HCEC 1CT (cell line): ENCODE measurements at places on chromosomes 6 and 20.

GRCh38 chr6:63640062-63640461, 4.5 kb downstream of the PHF3 start:
- DNase-seq, result peak; percentile 88

DNA sequence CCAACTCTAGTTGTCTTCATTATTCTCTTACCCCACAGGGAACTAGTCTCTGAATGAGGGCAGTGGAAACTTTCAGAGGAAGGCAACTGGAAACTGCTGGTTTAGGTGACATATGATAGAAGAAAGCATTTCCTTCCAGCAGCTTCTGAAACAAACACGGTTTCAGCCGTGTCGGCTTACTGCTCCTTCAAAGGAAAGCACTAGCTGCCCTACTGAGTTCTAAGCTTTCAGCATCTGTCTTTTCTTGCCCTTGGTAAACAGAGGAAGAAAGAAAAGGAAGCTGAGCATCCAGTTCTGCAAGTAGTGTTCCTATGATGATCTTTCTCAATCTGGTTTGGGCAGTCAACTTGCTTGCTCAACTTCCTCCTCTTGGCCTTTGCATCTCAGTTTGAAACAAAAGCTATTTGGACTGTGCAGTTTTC, 117.5 kb upstream of the CEP85L start:
- DNase-seq, result no peak

DNA sequence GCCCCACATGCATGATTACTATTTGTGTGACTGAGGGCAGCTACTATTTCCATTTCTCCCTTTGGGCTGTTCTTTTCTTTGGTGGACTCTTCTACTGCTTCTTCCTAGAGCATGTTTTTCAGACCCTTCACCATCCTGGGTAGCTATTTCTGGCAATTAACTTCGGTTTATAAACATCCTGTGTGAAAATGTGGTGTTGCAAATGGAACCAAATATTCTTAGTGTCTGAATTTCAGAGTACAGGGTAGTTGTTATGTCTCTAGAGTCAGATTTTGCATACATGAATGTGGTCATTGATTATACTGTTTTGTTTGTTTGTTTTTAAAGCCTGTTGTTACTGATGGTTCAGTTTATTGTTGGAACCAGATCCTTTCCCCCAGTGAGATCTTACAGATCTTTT, 49.7 kb downstream of the PROKR2 start:
- no peak for DNase-seq

- DNase-seq, result no peak
These were observed 8.9 kb upstream of the QKI start for GRCh38 chr6:163405412-163406309.

DNA sequence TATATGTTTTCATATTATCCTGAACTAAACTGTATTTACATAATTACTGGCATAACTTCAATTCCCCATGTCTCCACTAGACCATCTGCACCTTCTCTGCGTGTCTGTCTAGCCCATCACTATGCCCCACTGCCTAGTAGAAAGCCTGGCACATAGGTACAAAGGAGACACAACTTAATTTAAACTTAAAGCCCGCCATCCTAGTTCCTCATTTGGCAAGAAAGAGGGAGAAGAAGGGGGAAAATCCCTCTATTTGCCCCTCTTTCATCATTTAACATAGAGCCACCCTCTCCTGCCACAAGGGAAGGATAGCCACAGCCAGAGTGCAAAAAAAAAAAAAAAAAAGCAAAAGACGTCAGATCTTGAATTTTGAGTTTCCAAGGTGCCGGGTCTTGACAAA, 1.8 kb downstream of the PKIG start:
- DNase-seq, result no peak

- DNase-seq, result no peak
These were observed 33.4 kb downstream of the PRDM1 start for GRCh38 chr6:106119546-106119945.

GRCh38 chr6:36387440-36388303, at the start of gene ETV7:
TSS of gene ETV7 (minus strand) at chr6:36387669. CDS start at chr6:36387541, 128 bp downstream.
- no peak for DNase-seq

- no peak for DNase-seq
These were observed 23.7 kb downstream of the TRMT11 start for GRCh38 chr6:126010040-126010439.

DNA sequence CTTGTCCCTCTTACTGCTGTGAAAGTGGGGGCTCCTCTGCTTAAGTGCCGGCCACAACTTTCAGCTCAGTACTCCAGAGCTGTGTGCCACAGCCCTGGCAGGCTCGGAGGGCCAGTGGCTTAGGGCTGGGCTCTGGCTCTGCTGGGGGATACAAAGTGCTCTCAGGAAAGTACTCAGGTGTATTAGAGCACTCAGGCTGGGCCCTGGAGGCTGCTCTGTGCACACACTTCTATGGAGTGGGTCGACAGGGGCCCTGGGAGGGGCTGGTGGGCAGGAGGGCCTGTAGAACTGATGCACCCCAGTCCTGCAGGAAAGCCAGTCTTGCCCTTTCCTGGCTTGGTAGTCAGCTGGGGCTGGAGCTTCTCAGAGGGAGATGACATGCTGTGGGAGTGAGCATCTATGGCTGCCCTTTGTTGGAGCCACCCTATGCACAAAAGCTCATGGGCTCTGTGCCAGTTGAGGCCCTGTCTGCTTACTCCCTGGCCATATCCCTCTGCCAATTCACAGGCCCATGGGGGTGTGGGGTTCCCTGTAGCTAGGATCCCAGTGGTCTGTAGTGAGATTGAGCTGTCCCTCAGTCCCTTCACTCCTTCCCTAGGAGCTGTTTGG, 22.0 kb downstream of the CENPW start:
- no peak for DNase-seq

DNA sequence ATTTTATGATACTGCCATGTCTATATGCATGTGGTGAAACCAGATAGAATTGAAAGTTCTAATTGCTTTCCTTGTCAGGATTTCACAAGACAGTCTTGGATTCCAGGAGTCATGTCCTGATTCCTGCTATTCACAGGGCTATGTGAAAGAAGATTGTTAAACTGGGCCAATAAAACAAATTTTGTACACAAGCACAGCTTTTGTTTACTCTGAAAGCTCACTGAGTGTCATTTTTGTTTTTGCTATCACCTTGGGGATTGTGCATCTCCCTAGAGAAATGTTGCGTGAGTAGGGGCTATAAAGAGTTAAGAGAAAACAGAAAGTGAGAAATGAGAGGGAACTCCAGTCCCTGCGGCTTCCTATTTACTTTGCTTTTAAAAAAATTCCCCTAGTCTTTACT, 627.5 kb downstream of the PKHD1 start:
- no peak for DNase-seq

- DNase-seq, result peak; percentile 56
These were observed 12.7 kb upstream of the EFHC1 start for GRCh38 chr6:52407467-52407866.

GRCh38 chr6:88290411-88290810, 124.3 kb upstream of the CNR1 start:
- no peak for DNase-seq

GRCh38 chr6:88913471-88913870, 49.9 kb downstream of the RNGTT start:
- no peak for DNase-seq

DNA sequence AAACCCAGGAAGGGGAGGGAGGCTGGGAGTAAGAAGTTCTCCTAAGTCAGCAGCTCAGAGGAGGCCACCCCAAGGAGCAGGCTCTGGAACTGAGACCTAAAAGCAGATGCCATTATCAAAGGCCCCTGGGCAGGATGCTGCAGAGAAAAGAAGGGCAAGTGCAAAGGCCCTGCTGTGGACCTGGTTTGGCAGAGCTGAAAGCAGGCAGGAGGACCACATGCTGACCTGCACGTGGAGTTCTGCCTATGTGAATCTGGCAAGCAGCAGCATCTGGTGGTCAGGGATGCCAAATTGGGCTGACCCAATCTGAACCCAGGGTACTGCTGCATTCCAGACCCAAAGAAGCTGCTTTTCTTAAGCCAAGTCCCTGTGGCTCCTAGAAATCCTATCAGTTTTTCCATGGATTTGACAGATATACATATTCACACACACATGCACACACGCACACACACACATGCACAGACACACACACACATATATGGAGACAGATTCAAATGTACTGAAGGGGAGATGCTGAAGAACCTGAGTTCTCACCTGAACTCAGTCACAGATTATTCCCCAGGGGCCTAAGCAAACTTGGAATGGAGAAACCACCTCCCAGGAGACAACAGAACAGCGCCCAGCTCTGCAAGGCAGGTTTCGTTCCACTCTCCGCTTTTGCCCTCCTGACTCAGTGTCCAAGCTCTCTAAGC, 119.9 kb downstream of the FOXA2 start:
- DNase-seq, result no peak

DNA sequence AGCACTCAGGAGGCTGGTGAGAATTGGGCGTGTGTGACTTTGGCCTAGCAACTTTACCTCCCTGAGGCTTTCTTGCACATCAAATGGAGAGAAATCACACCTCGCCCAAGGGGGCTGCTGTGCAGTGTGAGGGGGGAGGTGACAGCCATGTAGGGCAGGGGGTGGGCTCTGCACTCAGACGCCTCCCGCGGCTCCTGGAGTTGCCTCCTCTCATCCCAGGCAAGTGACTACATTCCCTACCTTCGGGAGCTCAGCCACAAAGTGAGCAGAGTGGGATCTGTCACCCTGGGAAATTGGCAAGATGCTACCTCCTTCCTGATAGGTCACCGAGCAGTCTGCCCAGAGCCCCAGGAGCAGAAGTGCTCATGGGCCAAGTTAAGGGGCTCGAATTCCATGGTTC, 56.0 kb downstream of the GCNT2 start:
- no peak for DNase-seq

- no peak for DNase-seq
These were observed 3.1 kb upstream of the PCNA start for GRCh38 chr20:5122873-5123260.

DNA sequence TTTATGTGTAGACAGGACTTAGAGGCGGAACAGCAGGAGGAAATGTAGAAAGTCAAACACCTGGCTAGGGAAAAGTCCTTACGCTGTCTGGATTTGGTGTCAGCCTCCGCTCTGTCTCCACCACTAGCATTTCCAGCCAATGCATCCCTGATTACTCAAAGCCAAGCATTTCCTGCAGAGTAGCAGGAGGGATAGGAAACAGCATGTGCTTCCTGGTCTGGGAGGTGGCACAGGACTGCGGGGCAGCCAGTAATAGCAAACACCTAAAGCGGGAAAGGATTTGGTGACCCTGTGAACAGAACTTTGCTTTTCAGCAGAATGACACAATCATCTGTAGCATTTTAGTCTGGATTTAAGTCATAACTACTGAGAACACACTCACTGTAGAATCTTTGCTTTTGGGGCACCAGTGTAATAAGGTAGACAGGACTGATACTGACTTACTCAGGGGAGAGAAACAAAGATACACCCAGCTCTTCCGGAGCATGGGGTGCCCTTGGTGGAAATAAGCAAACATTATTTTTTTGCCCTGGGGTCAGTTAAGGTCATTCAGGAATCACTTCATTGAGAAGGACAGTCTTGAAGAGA, 133.3 kb upstream of the AHI1 start:
- no peak for DNase-seq

DNA sequence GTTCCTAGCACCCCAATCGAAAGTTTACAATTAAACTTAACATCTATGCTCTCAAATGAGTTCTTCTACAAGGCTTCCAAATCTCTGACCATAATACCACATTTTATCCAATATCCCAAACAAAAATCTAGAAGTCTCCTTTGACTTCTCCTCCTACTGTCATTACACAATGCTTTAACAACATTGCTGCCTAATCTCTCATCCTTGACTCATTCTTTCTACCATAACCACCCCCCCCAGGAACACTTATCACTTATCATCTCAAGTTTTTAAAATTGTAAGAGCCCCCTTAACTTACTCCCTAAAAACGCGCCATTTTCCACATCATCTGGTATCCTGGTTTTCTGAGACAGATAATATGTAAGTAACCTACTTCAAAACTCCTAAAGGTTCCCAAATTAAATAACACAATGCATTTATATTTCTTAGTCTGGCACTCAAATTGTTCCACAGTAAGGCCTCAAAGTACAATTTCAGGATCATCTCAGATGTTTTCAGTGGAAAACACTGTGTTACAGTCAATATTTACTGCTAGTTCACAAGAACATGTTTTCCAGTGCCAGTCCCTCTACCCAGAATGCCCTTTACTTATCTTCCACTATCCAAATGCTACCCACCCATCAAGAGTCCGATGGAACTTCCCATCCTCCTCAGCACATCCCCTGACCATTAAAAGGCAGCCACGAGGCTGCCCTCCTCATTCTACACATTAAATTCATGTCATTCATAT, 308.2 kb upstream of the THEMIS start:
- peak; percentile 75 for DNase-seq

DNA sequence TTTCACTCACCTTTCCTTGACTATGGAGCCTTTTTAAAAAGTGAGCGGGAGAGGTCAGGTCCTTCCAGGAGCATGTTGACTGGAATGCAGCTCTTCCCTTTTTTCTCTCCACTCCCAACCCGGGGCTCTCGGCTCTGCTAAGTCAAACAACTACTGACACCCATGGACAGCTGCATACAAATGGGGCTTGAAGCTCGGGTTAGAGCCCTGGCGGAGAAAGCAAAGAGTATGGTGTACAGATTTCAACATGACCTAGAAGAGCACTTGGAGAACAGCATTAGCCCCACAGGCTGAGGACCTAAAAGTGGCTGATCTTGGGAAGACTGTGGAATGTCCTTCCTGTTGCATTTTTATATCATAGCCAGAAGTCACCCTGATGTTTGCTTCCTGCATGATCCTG, 162.0 kb upstream of the STMND1 start:
- DNase-seq, result no peak

- DNase-seq, result no peak
These were observed 158.2 kb downstream of the TPBG start for GRCh38 chr6:82521861-82522260.

- peak; percentile 54 for DNase-seq
These were observed 100.9 kb downstream of the HFE start for GRCh38 chr6:26187981-26188635.

- peak; percentile 3 for DNase-seq
These were observed 145.1 kb downstream of the RIMS1 start for GRCh38 chr6:72031471-72031870.

DNA sequence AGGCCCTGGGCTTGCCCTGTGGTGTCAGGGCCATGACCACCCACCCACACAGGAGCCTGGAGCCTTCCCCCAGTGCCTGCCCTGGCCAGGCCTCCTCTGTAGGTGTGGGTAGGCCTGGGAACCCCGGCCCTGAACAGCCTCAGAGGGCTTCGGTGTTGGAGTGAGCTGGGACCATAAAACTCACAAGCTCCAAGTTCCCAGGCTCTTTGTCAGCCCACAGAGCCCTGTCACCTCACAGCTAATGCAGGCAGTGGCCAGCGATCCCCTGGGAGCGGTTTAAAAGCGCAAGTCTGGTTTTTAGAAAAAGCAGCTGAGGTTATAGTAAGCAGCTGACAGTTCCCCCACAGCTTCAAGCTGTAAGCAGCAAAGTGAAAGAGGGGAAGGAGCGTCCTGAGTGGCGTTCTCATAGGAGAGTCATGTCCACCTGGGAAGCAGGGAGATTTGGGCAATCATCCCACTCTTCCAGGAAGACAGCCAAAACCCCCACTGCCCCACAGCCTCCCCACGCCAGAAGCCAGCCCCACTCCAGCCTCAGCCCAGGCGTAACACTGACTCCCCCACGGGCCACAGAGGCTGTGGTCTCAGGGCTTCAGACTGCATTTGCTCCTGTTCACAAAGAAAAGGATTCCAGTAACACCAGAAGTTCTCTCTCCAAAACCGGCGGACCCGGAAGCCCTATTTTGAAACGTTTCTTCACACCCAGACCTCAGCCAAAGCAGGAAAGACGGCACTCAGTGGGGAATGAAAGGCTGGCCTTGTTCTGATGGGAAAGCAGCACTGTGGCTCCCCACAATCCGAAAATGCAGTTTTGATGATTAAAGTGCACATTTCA, 34.3 kb upstream of the FOXC1 start:
- no peak for DNase-seq
